Stimulated activated CD8-positive, alpha-beta memory T cell treated with anti-CD3 and anti-CD28 coated beads, Interleukin-7, amount 100 ng/mL, for 1 hour (primary cell): ENCODE measurements at places on chromosomes 2 and 18.

- peak; percentile 74 for DNase-seq
Measured at GRCh38 chr2:25215948-25216679, 47.7 kb upstream of the POMC start.

- DNase-seq, result no peak
Measured at GRCh38 chr18:25896178-25896780, 194.1 kb downstream of the SS18 start.

GRCh38 chr2:109563980-109564550 lies 49.7 kb downstream of the SEPTIN10 start:
- no peak for DNase-seq

- DNase-seq, result no peak
Measured at GRCh38 chr2:234133004-234133403, 82.5 kb downstream of the SPP2 start.

GRCh38 chr2:130778781-130779180 lies 23.4 kb downstream of the AMER3 start:
- DNase-seq, result no peak

- no peak for DNase-seq
Measured at GRCh38 chr18:44779753-44780292, 99.1 kb downstream of the SETBP1 start.

DNA sequence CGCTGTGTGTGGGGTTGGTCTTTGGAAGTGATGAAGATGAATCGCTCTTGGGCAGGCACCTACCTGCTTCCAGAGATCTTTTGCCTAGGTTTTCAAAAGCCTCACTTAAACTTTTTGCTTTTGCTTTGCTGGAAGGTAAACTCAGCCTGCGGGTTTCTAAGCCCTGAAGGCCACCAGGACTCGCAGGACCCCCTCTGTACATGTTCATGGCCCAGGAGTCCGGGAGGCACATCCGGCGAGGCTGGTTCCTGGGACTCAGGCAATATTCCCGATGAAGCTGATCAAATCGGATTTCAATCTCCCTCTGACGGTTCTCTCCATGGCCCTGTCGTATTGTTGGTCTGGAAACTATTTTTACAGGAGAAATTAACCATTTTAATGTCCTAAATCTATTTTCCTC lies 13.2 kb downstream of the HJURP start:
- no peak for DNase-seq

DNA sequence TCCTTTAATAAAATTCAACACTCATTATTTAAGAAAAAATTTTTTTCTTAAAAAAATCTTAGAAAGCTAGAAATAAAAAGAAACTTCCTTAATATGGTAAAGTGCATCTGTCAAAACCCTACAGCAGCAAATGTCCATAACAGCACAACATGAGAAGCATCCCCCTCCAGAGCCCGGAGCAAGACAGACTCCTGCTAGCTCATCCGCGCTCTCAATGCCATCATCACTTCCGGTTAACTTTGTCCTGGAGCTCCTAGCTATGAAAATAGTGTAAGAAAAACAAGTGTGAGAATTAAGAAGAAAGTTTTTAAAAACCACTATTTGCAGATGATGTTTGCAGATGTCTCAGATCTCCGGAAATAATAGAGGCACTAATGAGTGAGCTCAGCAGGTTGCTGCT lies 103.1 kb downstream of the TEX51 start:
- no peak for DNase-seq

- DNase-seq, result no peak
Measured at GRCh38 chr2:138087751-138088593, 123.7 kb downstream of the HNMT start.

- no peak for DNase-seq
Measured at GRCh38 chr2:204341887-204342276, 203.4 kb upstream of the PARD3B start.

GRCh38 chr18:45275367-45276113 lies 339.7 kb upstream of the SLC14A2 start:
- no peak for DNase-seq

DNA sequence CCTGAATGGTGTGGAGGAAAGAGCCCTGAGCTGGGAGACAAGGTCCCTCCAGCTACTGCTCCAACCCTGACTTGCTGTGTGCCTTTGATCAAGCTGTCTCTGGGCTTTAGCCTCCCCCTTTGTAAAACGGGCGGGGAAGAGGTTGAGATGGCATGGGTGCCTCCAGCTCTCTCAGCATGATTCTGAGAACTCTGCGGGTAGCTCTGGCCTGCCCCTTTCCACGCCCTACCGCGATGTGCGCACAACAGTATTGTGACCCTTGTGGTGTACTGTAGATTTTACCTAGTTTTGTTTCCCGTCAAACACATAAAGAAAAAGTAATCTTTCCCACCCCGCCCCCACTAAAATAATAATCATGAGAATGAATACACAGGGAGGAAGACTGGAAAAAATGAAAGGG lies 5.3 kb downstream of the CD8A start:
- peak; percentile 59 for DNase-seq
